Eye (tissue), 1 donor: ENCODE measurements at places on chromosomes 11 and 22.
A peak's percentile ranks its signal among the peaks of the same experiment; 100 is the strongest.

DNA sequence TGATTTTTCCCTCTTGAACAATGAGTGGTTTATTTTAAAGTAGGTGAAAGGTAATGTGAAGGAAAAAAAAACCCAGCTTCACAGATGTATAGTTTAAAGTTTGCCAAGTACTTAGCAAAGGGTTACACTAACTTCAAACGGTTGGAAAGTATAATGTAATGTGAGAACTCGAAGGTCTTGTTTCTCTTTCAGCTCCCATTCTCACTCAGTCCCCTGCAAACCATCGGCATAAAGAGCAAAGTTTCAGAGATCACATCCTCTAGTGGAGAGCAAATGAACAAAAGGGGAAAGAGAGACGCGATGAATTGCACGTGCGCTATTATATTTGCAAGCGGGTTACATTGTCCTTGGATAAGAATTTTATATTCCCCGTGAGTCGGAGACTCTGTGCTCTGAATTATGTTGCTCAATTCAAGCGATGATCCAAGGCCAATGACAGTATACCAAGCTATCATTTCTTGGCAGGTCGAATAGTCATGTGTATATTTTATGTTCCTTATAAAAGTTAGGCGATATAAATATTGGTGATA is 37.6 kb upstream of the BIRC3 start:
- peak; percentile 76 for DNase-seq

DNA sequence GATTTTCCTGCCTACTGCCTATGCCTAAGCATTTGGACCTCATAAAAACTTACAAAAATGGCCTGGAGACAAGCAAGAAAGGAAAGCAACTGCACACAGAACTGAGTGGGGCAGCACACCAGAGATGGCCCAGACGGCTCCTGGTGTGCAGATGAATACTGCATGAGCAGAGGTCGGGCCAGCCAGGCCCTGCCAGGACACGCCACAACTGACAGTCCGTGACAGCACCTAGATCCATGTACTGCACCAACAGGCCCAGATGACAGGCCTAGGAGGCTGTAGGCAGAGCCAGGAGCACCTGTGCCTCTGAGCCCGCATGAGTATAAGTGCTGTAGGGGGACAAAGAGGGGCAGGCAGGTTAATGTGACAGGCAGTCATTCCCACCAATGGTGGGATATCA is 160.2 kb downstream of the IGLL1 start:
- DNase-seq = no peak

DNA sequence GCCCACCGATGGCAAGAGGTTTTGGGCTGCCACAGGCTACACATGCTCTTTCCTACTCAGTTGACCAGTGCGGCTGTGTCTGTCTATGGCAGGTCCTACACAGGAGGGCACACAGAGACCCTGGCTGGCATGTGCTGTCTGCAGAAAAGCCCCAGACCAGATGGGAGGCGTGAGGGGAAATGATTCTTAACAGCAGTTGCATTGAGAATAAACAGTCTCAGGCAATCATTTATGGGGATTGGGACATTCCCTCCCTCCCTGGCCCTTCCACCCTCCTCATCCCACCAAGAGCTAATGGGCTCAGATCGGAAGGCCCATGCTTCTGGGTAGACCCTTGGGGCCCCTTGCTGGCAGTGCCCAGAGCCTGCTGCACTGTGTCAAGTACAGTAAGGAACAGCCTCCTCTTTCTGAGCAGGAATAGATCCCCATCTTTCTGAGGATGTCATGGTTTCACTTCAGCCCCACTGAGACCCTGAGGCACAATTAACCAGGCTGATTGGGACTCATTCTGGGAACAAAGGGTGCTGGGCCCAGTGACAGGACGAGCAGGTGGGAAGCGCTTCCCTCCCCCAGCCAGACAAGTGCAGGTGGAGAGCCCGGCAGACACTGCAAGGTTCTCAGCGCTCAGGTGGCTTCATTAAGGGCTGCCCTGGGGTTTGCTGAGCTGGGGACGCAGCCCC is 28.3 kb downstream of the TSPAN18 start:
- no peak for DNase-seq

DNA sequence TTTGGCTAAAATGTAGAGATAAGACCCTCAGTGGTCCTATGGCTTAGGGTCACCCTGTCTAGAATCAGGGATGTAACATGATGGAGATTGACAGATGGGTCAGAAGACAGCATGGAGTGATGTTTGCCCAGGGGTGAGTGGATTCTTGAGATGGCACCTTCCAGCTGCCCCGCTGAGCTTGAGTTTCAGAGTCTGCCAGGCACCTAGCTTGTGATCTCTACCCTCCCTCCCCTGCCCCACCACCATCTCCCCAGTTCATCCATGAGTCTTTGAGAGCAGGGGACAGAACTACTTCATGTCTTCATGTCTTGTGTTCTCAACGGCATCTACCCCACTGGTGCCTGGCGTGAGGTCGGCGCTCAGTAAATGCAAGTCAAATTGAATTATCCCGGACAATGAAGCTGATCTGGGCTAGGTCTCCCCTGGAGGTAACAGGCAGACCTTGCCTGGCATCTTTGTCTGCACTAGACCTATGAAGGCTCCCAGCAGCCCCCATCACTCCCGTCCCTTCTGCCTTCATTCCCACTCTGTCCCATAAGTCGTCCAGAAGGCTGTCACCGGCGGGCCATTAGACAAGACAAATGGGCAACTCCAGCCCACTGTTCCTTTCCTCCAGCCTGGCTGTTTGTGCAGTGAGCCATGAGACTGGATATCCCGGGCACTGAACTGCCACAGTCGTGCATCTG is 239.2 kb upstream of the TBCEL start:
- DNase-seq = no peak

GRCh38 chr11:20113149-20113438 is 47.2 kb downstream of the DBX1 start:
- no peak for DNase-seq

- DNase-seq = no peak
Observed at GRCh38 chr11:9142732-9143131, 51.3 kb upstream of the SCUBE2 start.

DNA sequence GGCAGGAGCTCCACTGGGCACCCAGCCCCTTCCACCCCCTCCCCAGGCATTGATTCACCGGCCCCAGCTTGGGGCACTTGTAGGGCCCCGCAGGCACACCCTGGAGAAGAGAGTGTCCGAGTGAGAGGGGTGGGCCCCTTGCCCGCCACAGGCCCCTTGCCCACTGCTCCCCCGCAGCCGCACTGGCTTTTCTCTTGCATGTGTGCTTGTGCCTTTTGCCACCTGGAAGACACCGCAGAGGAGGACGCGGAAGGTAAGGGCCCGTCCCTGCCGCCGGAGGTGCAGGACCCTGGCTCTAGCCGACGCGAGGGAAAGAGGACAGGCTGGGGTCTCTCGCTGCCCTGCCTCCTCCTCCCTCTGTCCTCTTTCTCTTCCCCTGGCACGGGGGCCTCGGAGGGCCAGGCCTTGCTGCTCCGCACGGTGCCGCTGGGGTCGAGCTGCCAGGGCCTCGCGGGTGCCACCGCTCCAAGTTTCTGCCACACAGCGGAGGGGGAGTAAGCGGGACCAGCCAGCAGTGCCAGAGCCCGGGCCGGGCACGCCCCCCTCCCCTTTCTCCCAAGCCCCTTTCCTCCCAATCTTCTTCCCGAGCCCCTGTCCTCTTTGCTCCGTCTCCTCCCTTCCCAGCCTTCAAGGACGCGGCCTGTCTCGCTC is 9.5 kb downstream of the TNNT3 start:
- DNase-seq = no peak

DNA sequence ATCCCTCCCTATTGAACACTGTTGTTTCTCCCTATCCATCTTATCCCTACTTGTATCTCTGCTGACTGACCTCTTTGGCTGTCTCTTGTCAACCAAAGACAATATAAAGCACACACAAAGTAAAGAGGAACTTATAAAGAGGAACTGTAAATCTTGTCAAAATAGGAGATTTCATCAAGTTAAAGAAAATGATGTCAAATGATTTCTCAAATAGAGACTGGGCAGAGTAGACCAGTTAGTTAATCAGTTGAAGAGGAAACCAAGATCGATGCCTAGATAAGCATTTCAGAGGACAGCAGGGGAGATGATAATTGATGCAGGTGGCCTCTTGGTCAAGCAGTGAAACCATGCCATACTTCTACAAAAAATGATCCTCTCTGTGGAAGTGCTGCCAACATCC is 22.7 kb downstream of the KCNQ1OT1 start:
- DNase-seq = no peak

- DNase-seq = no peak
Observed at GRCh38 chr11:122672892-122673291, 17.4 kb downstream of the UBASH3B start.

DNA sequence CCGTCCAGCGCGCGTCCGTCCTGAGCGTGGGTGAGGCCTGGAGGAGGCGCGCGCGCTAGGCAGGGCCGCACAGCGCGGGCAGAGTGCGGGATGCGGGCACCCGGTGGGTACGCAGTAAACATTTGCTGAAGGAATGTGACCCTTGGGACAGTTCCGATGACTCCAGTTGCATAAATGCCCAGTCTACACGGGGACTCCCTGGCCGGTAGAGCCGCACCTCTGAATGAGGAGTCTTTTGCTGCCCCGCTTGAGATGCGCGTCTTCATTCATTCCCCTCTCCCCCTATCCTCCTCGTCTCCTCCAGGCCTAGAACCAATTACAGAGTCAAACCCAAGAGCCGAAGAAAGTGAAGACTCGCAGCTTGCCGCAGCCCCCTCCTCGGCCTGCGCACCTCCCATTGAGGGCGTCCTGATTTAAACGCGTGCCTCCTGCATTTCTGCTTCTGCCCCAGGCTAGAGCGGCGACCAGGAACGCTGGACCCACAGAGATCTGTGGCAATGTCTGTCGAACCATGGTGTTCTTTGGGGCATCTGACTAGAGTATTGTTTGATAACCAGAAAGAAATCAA is 729 bp upstream of the CHKB start:
- DNase-seq = peak; percentile 3

- peak; percentile 68 for DNase-seq
Observed at GRCh38 chr11:46330563-46331281, 16.5 kb upstream of the DGKZ start.

DNA sequence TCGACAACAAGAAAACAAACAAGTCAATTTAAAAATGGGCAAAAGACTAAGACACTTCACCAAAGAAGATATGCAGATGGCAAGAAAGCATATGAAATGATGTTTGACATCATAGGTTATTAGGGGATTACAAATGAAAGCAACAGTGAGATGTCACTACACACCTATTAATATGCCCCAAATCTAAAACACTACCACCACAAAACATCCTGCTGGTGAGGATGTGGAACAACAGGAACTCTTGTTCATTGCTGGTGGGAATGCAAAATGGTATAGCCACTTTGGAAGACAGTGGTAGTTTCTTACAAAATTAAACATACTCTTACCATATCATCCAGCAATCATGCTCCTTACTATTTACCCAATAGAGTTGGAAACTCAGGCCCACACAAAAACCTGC is 29.0 kb downstream of the PRRG4 start:
- DNase-seq = no peak

- no peak for DNase-seq
Observed at GRCh38 chr22:28268850-28269249, 349.8 kb upstream of the PITPNB start.

DNA sequence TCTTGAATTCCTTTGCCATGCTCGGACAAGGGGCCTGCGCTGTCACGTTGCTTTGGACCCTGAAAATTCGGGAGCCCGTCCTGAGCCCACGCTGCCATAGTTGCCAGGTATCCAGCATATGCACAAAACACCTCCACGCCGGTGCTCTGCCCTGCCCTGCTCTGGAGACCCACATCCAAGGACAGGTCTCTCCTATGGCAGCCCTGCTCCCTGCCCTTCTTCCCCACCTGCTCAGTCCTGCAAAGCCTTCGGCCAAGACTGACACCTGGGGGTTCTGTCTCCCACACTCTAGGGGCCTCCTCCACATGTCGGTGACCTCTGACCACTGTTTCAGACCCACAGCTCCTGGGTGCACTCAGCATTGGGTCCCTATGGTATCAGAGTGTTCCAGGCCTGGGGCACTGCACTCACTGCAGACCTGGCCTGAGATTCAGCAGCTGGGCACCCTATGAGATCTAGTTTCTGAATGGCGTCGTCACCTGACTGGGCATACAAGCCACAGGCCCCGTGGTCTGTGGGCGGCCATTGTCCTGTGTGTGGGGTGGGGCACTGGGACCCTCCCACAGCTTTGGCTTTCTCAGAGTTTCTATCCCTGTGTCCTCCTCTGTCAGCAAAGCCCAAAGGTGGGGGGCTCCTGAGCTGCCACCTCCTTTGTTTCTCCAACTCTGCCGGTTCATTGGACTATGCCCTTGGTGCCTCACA is 2.0 kb upstream of the KRTAP5-6 start:
- DNase-seq = no peak

GRCh38 chr22:23825246-23825905 is 13.4 kb downstream of the DERL3 start:
- no peak for DNase-seq

DNA sequence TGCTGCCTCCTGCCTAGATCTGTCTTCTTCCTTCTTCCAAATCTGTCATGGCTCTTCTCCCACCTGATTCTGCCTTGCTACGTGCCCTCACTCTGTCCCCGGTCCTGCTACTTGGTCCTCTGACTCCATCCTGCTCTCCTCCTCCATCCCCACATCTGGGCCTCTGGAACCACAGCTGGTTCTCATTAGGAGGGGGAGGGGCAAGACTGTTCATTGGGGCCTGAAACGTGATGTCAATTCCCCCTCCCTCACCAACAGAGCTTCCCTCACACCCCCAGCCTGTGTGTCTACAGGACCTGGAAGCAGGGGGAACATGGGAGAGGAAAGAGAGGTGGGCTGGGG is 9.1 kb downstream of the DCHS1 start:
- DNase-seq = peak; percentile 89

DNA sequence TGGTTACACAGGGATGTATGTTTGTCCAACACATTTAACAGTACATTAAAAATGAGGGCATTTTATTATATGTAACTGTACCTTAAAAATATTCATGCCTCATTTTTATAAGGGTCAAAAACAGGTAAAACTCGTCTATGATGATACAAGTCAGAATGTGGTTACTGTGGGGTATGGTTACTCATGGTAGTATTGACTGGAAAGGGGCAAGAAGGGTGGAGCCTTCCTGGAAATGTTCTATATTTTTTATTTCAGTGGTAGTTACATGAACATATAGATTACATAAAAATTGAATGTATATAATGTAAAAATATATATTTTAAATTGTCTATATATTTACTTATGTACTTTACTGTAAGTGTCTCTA is 99.8 kb downstream of the STIM1 start:
- no peak for DNase-seq

DNA sequence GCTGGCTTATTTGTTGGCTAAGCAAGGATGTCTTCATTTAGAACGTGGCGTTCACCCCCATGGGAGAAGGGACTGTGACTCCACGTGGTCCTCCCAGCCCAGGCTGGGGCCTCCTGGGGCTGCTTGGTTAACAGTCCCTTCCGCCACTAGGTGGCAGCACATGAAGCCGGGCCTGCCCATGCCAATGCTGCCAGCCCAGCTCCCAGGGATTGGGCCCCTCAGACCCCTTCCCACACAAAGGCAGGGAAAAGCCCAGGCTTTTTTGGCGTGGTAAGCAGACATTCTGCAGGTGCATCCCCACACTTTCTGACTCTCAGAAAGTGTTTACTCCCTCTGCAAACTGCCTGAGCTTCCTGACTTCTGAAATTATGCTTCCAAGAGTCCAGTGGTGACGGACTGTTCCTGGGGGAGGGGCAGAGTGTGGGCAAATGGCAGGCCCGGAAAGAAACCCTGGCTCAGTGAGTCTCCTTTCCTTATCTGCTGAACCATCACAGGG is 3.1 kb downstream of the CBX6 start:
- DNase-seq = peak; percentile 91

GRCh38 chr11:103528046-103528445 is 418.8 kb downstream of the DYNC2H1 start:
- DNase-seq = peak; percentile 7
